DMS153 (cell line): ENCODE measurements at places on chromosomes 4 and X.

GRCh38 chr4:40055511-40055862 lies 1.2 kb upstream of the N4BP2 start:
- DNase-seq: no peak

DNA sequence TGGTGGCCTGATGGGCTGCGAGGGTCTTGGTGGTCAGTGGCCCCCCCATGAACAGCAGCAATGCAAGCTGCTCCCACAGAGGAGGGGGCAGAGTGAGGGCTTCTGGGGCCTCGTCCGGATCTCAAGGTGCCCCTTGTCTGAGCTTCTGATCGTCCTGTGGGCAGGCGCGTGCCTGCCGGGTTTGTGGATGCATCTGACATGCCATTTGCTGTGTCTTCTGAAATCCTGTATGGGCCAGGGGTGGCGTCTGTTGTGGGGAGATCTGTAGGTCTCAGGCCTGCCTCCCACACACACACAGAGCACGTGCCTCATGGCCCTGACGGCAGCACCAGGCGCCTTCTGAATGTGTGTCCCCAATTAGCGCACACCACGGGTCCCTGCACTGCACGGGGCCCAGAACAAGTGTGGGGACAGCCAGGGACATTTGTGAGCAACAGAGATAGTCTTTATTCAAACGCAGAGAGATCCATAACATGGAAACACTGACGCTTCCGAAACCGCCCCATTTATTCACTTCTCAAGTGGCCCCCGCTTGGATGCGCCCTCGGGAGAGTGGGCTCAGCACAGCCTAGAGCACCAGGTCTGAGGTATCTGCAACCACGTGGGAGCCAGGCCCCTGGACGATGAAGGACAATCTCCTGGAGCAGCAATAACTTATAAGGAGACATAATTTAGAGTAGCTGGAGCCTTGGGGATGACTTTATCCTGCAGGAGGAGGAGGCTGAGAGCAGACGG lies 5.7 kb downstream of the SPON2 start:
- no peak for DNase-seq

DNA sequence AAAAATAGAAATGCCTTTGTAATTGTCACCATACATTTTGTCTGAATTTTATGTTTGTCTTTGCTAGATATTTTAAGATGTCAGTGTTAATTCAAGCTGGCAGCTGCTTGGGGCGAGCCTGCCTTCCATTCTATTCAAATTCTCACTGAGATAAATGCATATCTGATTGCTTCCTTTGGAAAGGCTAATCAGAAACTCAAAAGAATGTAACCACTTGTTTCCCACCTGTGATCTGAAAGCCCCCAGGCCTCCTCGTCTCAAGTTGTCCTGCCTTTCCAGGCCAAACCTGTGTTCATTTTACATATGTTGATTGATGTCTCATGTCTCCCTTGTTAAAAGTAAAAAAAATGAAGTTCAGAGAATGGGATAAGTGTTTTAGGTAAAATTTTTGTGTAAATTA lies 318.7 kb upstream of the TECRL start:
- DNase-seq: no peak

GRCh38 chr4:176479767-176480166 lies 160.0 kb downstream of the SPCS3 start:
- no peak for DNase-seq

GRCh38 chr4:110503270-110504083 lies 27.5 kb downstream of the ENPEP start:
- no peak for DNase-seq

DNA sequence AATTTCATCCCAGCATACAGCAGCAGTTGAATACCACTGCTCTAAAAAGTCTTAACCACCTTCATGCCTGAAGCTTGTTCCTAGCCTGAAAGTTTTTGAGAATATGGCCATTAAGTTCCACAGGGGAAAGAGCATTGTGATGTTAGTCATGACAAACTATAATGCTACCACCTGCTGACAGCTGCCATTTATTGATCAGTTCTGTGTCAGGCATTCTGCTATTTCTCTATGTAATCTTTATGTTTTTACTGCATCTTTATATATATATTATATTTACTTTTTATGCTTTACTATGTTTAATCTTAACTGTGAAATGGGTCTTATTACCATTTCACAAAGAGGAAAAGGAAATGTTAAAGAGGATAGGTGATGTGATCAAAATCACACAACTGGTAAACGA lies 54.0 kb downstream of the ARX start:
- DNase-seq: no peak

GRCh38 chr4:103497692-103498091 lies 222.1 kb downstream of the TACR3 start:
- no peak for DNase-seq

GRCh38 chr4:2924286-2924685 lies 38.9 kb downstream of the NOP14 start:
- DNase-seq: no peak
